Lower leg skin (tissue), 4 donors: ENCODE measurements at places on chromosomes 5 and 9.

DNA sequence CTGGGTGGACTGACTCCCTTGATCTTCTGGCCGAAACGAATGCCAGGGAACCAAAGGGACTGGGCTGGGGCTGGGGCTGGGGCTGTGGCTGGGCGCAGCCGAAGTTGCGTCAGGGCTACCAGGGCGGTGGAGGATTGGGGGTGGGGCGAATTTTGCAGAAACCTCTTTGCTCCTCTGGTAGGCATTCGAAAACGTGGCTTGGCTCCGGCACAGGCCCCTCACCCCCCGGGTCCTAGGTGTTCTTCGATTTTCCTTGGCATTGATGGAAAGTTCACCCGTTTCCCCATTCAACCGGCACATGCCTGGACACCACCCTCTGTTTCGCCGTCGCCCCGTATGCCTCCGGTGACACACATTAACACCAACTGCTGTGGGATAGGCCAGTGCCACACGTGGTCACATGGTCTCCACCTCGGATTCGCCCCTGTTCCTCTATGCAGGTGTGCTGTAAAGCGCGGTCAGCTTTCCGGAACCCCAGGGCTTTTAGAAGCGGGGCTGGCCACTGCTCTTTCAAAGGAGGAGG is 477.1 kb downstream of the SPATA31A7 start:
- DNase-seq, result peak; percentile 72

DNA sequence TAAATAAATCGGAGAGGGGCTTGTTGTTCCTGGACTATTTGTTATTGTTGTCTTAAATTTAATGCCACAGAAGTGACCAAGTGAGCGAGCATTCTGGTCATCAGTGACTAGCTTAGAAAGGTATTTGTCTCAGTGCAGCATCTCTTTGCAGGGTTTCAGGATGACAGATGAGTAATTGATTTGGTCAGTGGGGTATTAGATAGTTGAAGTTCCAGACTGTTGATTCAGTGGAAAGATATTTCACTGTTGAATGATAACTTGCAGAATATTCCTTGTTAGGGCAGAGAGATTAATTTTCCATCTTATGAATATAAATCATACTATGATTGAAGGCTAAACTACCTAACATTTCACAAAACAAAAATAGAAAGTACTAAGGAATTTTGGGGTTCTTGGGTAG is 122.4 kb downstream of the TRIO start:
- no peak for DNase-seq

GRCh38 chr5:179623906-179624741 is 653 bp upstream of the HNRNPH1 start:
- DNase-seq, result peak; percentile 89

- DNase-seq, result no peak
Measured at GRCh38 chr5:2569176-2569575, 182.3 kb downstream of the IRX2 start.

GRCh38 chr5:59562756-59563389 is 330.7 kb downstream of the PDE4D start:
- DNase-seq, result no peak

DNA sequence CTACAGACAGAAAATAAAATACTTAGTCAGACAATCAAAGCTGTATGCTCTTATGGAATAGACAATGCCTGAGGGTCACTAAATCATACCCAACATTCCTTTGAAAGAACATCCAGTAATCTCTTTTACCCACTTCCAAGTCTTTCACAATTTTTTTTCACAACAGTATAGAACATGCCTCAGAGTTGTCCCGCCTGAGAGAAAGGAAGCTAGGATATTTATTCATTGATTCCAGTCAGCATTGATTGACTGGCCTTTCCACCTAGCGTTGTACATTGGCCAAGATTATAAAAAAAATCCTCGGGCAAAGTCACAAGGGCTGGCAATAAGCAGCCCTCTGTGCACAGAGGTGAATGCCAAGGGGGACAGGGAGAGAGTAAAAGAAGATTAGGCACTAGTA is 318.1 kb upstream of the PIK3R1 start:
- DNase-seq, result no peak

GRCh38 chr9:111389406-111389805 is 59.4 kb upstream of the OR2K2 start:
- DNase-seq, result no peak

DNA sequence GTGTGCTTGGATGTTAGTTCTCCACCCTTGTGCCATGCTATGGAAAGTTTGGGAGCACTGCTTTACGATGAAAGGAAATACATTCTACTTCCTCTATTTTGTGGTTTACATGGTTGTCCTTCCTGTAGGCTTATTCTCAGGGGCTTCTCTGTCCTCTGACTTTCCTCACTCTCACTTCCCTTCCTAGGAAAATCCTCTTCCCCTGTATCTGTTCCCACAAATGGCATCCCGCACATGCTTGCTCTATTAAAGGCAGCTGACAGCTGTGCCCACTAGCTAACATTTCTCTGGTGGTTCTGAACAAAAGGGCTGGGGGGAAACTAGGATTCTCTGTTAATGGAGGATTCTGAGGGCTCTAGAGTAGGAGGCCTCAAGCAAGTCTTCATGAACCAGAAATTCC is 52.4 kb downstream of the FAM170A start:
- DNase-seq, result no peak

GRCh38 chr5:73519531-73520283 is 21.5 kb downstream of the BTF3 start:
- DNase-seq, result no peak

DNA sequence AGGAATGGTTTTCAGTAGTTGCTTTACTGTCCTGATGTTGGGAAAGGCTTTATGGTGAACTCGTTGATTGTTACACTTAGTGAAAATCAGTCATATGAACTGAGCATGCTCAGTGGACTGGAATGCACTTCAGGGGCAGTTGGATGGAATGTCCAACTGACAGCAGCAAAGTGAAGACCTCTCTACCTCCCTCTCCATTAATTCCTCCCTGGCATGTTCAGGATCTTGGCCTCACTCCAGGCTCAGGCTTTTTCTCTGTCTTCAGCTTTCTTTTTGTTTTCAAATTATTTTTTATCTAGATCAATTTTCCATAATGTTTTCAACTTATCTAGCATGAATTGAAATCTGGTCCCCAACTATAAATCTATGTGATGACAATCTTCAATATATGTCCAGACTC is at the start of gene MROH2B:
Gene MROH2B, minus strand, starts transcription at position 101 of the 400 bp plus-strand sequence. CDS start 490 bp downstream, outside the sequence.
- DNase-seq, result no peak

DNA sequence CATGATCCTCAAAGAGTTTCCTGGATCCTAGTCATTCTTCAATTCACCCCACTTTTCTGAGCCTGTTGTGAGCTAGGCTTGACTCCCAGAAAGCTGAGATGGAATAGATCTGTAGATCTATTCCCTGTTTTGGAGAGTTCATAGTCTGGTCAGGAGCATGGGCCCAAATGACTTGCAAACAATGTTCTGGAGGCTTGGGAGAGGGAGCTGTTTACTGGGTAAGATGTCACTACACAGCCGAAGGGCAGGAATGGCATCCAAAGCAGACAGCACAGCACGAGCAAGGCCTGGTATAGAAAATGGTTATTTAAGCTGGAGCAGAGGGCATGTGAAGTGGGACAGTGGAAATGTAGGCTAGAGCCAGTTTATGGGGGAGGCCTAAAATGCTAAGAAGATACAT is 152.5 kb upstream of the ALDH1B1 start:
- DNase-seq, result no peak

- DNase-seq, result no peak
Measured at GRCh38 chr5:169905017-169905416, 75.3 kb downstream of the INSYN2B start.

GRCh38 chr5:178438796-178439195 is 151.4 kb downstream of the COL23A1 start:
- no peak for DNase-seq

- DNase-seq, result no peak
Measured at GRCh38 chr9:137044037-137044436, 1.9 kb downstream of the NPDC1 start.

DNA sequence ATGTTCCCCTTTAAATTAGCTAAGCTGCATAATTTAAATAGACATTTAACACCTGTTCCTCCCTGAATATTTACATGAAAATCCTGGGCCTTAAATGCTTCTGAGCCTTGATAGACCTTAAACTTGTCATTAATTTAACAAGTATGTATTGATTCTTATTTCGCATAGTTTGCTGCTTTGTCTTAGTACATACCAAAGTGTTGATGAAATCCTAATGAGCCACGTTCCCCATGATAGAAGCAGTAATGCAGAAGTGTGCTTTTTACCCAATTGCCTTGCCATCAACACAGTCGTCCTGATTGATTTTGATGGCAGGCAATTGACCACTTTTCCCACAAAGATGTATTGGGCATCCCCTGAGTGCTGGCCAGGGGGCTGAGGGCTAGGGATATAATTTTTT is 213.5 kb downstream of the SGCD start:
- DNase-seq, result no peak

DNA sequence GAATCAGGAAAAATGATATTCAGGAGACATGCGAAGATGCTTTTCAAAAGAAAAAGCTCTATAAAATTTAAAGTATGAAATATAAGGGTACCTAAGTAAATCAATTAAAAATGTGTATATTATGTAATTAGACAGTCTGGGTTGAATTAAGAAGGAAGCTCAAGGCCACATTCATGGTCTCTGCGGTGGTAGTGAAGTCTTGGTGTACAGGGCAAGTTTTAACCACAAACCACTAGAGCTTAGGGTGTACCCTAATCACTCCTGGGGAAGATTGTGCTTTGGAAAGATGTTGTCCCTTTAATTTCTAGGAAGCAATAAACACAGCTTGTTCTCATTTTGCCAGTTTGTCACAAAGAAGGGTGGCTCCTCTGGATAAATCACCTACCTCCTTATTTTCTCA is 287.2 kb upstream of the ZNF608 start:
- no peak for DNase-seq

DNA sequence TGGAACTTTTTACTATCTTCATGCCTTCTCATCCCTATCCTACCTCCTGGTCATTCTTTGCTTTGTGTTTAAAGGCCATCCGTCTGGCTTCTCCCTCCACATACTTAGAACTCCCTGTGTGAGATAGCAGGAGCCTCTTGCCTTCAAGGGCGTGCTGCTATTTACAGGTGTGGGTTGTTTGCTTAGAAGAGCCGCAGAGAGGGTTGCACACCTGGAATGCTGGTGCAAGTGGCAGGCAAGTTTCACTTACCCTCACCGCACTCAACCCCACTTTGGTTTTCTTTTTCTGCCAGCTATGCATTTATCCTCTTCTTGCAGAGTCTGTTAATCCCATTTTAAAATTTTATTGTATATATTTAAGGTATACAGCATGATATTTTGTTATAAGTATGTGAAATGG is 12.6 kb downstream of the SKP2 start:
- DNase-seq, result no peak

- DNase-seq, result no peak
Measured at GRCh38 chr5:65668696-65669095, 43.9 kb downstream of the SHLD3 start.

GRCh38 chr5:27191786-27192510 is 153.6 kb upstream of the CDH9 start:
- no peak for DNase-seq

DNA sequence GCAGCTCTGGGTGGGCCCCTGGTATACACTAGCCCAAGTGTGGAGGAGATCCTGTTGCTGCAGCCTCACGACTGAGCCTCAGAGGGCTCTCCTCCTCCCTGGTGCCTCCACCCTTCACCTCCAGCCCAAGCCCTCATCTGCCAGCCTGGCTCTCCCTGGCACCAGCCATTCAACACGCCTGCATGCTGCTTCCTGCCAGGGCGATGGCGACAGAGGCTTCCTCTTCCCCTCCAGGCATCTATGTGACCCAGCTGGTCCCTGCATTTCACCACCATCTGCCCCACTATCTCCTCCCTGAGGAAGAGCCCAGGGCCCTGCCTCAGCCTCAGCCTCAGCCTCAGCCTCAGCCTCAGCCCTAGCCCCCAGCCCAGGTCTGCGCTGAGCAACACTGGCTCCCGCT is 54.8 kb upstream of the ANGPTL2 start:
- peak; percentile 77 for DNase-seq

- no peak for DNase-seq
Measured at GRCh38 chr5:66671305-66671704, 75.1 kb downstream of the MAST4 start.

GRCh38 chr5:159965031-159965837 is 43.7 kb upstream of the TTC1 start:
- peak; percentile 86 for DNase-seq

DNA sequence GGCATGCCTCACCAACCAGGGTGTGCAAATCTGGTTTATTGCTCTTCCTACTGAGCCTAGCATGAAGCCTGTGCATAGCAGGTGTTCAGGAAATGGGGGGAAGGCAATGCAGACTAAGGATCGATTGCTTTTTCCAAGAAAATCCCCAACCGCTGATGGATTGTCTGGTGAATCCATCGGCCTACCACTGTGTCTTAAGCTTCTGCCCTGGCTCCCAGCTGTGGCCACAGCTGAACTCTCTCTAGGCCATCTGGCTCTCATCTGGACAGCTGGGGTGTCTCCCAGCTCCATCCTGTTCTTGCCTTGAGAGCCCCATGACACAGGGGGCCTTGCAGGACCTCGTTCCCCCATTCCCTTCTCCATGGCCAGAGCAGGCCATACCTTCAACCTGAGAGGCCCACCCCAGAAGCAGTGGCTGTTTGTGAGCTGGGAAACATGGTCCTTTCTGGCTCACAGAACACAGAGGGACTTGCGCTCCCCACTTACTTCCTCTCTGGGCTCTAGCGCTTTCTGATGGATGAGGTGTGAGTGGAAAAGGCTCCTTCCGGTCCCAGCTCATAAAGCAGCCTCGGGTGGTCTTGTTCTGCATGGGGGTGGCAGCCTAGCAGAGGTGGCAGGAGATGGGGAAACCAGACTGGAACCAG is 41.8 kb downstream of the COL27A1 start:
- no peak for DNase-seq

DNA sequence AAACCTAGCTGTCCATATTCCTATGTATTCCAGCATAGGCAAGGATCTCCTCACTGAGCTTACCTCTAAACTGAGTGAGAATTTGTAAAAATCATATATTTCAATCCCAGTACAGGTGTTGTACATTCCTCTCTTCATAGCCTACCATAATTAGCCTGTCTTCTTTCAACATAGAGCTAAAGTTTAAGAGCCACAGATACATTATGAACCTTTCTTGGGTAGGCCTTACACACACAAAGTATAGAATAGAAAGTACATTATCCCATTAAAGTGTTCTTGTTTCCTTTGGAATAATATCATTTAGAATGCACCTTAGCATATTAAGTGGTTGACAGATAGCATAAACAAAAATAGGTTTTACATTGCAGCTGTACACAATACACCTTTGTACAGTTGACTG is 282.1 kb upstream of the TMEM161B start:
- DNase-seq, result no peak

DNA sequence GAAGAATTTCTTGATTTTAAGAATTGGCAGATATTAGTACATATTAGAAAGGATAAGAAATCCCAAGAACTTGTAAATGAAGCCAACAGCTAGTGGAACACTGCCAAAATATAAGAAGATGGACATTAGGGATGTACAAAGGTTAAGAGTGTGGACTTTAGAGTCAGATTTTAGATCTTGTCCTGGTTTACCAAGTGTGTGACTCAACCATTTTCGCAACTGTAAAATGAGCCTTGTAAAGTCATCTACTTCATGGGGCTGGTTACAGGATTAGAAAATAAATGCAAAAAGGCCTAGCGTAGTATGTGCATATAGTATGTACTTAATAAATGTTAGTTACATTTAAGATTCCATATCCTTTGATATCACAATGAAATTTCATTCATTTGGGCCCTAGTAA is 260.0 kb downstream of the RAB3C start:
- DNase-seq, result no peak
